HepG2 (cell line): ENCODE measurements at places on chromosomes 1 and 21. TPM values are rescaled to one million over a fixed set of nuclear protein-coding genes. Genes with fewer than 3 reads are reported as not detected.

SOX13 gene
- 9.3 and 13.3 TPM in 2 replicates for total RNA-seq

RAD54L gene
- 30.0 and 30.1 TPM in 2 replicates for total RNA-seq

HES3 gene
- total RNA-seq = not detected in 2 replicates

BRINP2 gene
- total RNA-seq = 0.07 and 0.20 TPM in 2 replicates

VWA1 gene
- 25.1 and 57.5 TPM in 2 replicates for total RNA-seq

C1orf87 gene
- total RNA-seq = not detected in 2 replicates

CFAP57 gene
- 0.14 TPM in 1 of 2 replicates, not detected in the other for total RNA-seq

CCT3 gene
- 615 and 870 TPM in 2 replicates for total RNA-seq

CRNN gene
- not detected in 2 replicates for total RNA-seq

CPLANE2 gene
- 0.98 and 1.6 TPM in 2 replicates for total RNA-seq

CD247 gene
- total RNA-seq = 0.20 and 0.25 TPM in 2 replicates

TSPEAR gene
- total RNA-seq = 0.07 and 0.18 TPM in 2 replicates

KRTAP10-2 gene
- total RNA-seq = not detected in 2 replicates
